Endothelial cell (in vitro differentiated cells): ENCODE measurements at places on chromosomes 1 and 21. TPM values are rescaled to one million over a fixed set of nuclear protein-coding genes. Genes with fewer than 3 reads are reported as not detected.

Gene LAX1
- total RNA-seq, result not detected

Gene IL10
- total RNA-seq, result not detected

Gene CELA3B
- total RNA-seq, result not detected

Gene BTBD8
- 4.0 TPM for total RNA-seq

Gene BGLAP
- 1.2 TPM for total RNA-seq

Gene TTC24
- total RNA-seq, result not detected

GRCh38 chr1:182383037-182383661, 8.4 kb downstream of the GLUL start:
- no peak overlapping the region for H3K4me3 ChIP-seq
- H3K36me3 ChIP-seq, result peaks cover 60% of the 10 kb centered on the region
- DNase-seq, result no peak

DNA sequence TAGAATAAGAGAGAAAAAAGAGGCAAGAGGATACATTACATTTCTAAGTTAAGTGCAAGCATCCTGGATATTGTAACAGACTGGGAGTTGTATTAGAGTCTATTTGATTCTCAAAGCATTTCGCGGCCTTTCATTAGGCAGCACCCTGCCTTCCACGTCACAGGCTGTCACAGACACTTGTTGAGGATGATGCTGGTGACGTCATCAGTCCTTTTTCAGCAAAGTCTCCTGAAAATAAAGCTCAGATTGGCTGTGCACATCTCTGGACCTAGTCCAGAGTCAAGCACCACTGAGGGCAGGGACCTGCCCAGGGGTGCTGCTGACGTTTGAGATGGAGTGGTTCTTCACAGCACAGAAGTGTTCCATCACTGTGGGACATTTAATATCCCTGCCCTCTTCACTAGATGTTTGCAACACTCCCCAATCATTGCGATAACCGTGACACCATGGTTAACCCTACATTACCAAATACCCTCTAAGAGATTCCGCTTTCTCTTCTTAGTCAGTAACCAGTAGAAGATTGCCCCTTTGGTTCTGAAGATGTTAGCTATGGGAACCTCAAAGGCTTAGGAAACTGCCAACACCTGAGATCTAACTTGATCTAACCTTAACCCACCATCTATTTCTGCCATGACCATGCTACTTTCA, 72.7 kb upstream of the F3 start:
- H3K4me1 ChIP-seq, result peaks cover 9% of the 10 kb centered on the region
- H3K27ac ChIP-seq, result no peak overlapping the region
- H3K4me3 ChIP-seq, result no peak overlapping the region
- peaks cover 4% of the 10 kb centered on the region for H3K27me3 ChIP-seq
- no peaks in the 10 kb centered on the region for H3K36me3 ChIP-seq

GRCh38 chr1:234584926-234585325, 25.1 kb downstream of the IRF2BP2 start:
- H3K4me3 ChIP-seq, result no peak overlapping the region
- no peaks in the 10 kb centered on the region for H3K4me1 ChIP-seq
- no peaks in the 10 kb centered on the region for H3K27me3 ChIP-seq
- H3K27ac ChIP-seq, result no peak overlapping the region
- no peak for DNase-seq
- no peaks in the 10 kb centered on the region for H3K36me3 ChIP-seq

GRCh38 chr1:55280731-55281130, 65.6 kb upstream of the USP24 start:
- H3K4me3 ChIP-seq, result no peak overlapping the region
- no peaks in the 10 kb centered on the region for H3K27me3 ChIP-seq
- no peak overlapping the region for H3K27ac ChIP-seq
- H3K4me1 ChIP-seq, result no peaks in the 10 kb centered on the region
- DNase-seq, result no peak
- no peaks in the 10 kb centered on the region for H3K36me3 ChIP-seq

DNA sequence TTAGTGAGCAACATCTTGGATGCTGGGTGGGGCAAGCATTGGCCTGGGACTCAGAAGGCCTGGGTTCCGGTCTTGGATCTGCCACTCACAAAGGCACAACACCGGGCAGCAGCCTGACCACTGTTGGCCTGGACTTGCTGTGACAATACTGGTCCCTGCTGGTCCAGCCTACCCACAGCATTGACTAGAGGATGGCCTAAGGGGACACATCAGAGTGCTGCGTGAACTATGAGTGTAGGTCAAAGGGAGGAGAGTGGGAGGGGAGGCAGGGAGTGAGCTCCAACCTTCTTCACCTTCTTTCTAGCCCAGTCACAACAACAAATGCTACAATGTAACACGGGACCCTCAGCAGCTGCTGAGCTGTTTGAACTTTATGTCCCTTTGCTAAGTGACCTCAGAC, 31.1 kb downstream of the TMEM50A start:
- no peak for DNase-seq
- no peak overlapping the region for H3K4me3 ChIP-seq
- no peak overlapping the region for H3K27ac ChIP-seq
- no peaks in the 10 kb centered on the region for H3K36me3 ChIP-seq
- peaks cover 9% of the 10 kb centered on the region for H3K4me1 ChIP-seq

GRCh38 chr21:37592496-37592895, 225.9 kb downstream of the DYRK1A start:
- H3K4me3 ChIP-seq, result no peak overlapping the region
- H3K27me3 ChIP-seq, result peaks cover 10% of the 10 kb centered on the region
- peaks cover 4% of the 10 kb centered on the region for H3K36me3 ChIP-seq
- DNase-seq, result no peak
- peaks cover 9% of the 10 kb centered on the region for H3K4me1 ChIP-seq

GRCh38 chr1:20366463-20367115, 75.9 kb downstream of the VWA5B1 start:
- no peaks in the 10 kb centered on the region for H3K4me1 ChIP-seq
- no peak for DNase-seq
- H3K27ac ChIP-seq, result no peak overlapping the region
- H3K27me3 ChIP-seq, result peaks cover 19% of the 10 kb centered on the region
- no peak overlapping the region for H3K4me3 ChIP-seq

- no peak overlapping the region for H3K4me3 ChIP-seq
- no peaks in the 10 kb centered on the region for H3K36me3 ChIP-seq
- no peak overlapping the region for H3K27ac ChIP-seq
- H3K27me3 ChIP-seq, result no peaks in the 10 kb centered on the region
- no peak for DNase-seq
Observed at GRCh38 chr1:231139125-231139649, 22.7 kb upstream of the TRIM67 start.

DNA sequence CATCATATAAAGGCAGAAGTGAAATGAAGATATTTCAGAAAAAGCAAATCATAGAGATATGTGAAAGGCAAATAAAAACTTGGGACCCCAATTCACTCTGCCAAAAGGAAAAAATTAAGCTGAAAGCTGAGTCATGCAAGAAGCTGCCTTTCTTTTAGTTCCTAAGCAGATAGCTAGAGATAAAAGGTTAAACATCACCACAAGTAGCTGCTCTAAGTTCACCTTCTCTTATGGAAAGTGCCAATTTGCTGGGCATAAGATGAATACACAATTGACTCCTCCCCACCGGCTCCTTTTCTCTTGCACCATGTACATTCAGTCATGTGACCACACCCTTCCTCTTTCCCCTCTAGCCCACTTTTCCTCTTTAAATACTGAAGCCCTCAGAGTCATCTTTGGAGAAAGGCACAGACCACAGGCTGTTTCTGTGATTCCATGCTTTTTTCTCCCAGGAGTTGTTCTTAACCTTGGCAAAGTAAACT, 5.4 kb upstream of the SUMO3 start:
- H3K36me3 ChIP-seq, result peaks cover 24% of the 10 kb centered on the region
- H3K4me3 ChIP-seq, result peak overlapping the region; percentile 81
- H3K27me3 ChIP-seq, result peaks cover 10% of the 10 kb centered on the region
- no peak for DNase-seq
- H3K27ac ChIP-seq, result no peak overlapping the region
